ENCODE measurements at places on chromosomes 1 and 21.

- DNase-seq, result peak; percentile 90
These were observed at the start of gene SOX13 for GRCh38 chr1:204072931-204073836. Gene SOX13, plus strand, starts transcription at chr1:204073115. Its CDS starts 39,801 bp downstream, at chr1:204112916.

- no peak for DNase-seq
These were observed 99.3 kb downstream of the PLD5 start for GRCh38 chr1:242425232-242425631.

GRCh38 chr1:91803847-91804545 is 82.0 kb downstream of the TGFBR3 start:
- no peak for DNase-seq

GRCh38 chr1:170735366-170736263 is 71.7 kb downstream of the PRRX1 start:
- DNase-seq, result no peak

DNA sequence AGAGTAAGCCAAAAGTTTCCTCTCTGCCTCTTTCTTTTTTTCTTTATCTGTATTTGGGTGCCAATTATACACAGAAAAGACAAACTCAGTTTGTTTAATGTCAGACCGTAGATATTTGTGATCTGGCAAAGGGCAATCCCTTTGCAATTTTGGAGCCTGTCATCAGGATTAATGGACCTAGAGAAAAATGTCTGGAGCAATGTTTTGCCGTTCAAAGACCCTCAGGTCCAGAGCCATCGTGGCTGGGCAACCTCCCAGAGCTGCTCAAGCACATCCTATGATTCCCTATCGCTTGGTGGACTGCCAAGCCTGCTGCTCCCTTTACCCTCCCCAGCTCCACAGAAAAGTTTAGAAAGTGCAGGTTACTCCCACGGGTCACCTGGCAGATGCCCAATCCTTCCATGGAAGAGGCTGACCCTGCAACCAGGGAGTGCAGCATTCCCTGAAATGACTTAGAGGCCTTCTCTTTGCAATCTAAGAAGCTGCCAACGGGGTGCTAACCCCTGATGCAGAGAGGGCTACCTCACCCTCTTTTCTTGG is 112.5 kb upstream of the NGF start:
- no peak for DNase-seq

GRCh38 chr1:2468041-2468472 is 8.0 kb upstream of the PLCH2 start:
- DNase-seq, result peak; percentile 20

DNA sequence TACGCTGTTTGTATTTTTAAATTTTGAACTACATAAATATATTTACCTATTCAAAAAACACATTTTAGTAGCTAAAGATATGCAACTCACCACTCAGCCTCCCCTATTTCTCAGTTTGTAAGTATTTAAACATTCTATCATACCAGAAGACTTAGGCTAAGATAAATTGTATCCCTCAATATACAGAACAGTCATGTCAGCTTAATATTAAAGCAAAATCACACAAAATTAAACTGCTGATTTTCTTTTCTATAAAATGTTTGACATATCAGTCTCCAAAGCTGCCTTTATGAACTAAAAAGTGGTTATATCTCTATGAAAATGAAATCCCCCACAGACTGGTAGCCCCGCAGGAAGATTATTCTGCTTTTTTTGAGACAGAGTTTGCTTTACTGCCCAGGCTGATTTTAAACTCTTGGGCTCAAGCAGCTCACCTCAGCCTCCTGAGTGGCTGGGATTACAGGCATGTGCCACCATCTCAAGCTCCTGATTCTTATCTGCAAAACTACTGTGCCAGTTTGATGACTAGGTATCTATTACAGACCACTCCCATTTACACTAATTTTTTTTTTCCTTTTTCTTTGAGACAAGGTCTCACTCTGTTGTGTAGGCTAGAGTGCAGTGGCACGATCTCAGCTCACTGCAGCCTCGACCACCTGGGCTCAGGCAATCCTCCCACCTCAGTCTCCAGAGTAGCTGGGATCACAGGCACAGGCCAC is 37.6 kb downstream of the NRDC start:
- DNase-seq, result no peak

- no peak for DNase-seq
These were observed 75.8 kb downstream of the PGBD5 start for GRCh38 chr1:230350208-230350921.

GRCh38 chr1:201612645-201613044 is 73.7 kb downstream of the NAV1 start:
- no peak for DNase-seq

DNA sequence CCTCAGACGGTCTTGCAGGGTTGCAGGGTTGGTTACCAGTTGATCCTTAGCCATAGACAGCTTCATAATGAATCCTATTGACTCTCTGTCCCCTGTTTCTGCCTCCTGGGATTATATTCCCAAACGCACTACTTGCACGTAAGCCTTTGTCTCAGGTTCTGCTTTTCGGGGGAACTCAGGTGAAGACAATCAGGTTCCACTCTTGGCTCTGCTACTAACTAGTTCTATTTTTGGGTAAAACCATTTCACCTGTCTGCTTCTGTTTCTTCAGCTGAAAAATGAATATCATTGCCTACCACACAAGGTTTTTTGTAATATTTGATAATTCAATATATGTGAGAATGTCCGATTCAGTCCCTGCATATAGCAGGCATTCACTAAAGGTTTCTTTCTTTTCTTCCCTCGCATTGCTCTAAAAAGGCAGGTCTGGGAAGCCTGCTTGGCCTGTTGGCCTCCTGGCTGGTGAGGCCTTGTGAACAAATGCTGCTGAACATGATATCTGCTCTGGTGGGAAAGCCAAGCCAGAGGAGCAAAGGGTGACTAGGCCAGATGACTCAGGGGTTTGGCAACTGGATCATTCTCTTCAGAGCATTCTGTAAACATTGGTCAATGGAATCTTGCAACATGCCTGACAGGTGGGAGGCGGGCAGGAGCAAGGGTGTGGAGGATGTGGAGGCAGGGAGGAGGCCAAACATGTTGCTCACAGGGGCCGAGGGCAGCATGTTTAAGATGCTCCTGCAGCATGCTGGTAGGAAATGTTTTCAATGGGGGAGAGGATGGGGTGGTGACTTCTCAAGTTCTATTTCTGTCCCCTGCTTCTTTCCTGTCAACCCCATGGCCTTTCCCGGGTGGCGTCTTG is 23.8 kb downstream of the IER5 start:
- DNase-seq, result peak; percentile 95

DNA sequence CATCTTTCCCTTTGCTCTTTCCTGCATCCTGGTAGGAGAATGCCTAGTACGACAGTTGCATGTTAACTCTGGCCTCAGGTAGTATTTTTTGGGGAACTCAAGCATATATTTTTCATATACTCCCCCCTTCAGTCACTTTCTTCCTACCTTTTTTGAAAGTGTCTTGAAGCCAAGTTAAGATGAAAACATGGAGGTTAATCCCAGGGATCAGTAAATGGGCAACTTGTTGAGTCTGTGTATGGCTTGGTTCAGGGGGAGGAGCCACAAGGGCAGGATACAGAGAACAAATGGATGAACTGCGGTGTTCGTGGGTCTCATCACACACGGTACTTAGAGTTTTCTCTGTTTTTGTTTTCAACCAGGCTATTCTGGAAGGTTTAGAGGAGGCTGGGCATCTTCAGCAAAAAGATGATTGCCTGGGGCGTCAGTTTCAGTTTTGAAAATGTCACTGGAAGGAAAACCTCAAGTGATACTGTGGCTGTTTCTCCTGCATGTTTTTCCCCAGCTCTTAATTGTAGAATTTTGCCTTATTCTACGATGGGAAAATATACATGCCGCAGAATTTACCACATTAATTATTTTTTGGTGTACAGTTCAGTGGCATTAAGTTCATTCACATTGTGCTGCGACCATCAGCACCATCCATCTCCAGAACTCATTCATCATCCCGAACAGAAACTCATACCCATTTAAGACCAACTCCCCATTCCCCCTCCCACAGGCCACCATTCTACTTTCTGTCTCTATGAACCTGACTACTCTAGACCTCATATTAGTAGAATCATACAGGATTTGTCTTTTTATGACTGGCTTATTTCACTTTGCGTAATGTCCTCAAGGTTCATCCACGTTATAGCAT is 71.5 kb downstream of the MAP10 start:
- no peak for DNase-seq

- DNase-seq, result peak; percentile 70
These were observed 354.3 kb upstream of the NEGR1 start for GRCh38 chr1:72636631-72637030.

DNA sequence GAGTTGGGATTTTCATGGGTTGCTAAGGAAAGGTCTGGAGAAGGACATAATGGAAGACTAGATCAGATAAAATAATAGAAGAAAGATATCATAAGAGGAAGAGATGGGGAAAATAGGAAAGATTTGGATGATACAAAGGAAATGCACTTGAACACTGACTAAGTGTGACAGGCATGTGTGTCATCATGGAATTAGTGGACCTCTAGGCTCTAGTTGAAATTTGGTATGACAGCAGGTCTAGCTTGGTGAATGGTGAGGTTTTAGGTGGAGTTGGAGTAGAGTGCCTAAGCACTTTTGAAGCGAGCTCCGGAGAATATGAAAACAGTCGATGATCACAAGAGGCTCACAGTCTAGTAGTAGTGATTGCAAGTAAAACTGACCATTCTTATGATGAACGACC is 73.0 kb upstream of the PTGS2 start:
- DNase-seq, result no peak

Data from astrocyte of the spinal cord (primary cell).